CD4-positive, alpha-beta T cell treated with Interleukin-6 for 4 hours (primary cell): ENCODE measurements at places on chromosomes 16 and 17.

DNA sequence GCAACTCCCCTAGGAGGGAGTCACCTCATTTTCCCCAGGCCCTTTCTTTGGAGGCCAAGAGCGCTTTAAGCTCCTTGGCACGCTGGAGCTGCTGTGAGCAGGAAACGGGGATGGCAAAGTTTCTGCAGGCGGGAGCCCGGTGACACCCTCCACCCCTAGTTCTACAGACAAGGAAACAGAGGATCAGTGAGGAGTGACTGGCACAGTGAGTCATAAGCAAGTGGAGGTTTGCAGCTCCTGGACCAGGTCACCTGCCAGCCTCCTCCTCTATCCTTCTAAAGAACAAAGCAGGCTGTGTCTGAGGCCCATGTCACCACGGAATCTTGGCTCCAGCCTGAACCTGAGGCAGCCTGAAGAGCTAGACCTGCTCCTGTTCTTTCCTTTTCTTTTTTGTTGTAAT, 141.9 kb downstream of the TMEM132E start:
- no peak for DNase-seq

DNA sequence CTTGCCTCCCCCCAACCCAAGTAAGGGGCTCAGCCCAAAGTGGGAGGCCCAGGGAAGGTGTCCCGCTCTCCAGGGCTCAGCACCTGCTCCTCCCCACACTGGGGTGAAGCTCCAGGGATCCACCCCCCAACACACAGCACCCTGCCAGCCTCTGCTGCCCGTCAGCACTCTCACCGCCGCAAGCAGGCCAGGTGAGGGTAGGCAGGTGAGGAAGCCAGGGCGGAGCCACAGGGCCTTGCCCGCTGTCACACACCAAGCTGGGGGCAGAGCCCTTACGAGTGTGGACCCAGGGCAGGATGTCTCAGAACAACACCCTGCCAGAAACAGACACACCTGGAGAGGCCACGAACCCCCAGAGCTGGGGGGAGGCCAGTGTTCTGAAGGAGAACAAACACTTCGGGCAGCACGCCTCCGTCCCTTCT, 19.5 kb downstream of the PLLP start:
- peak; percentile 49 for DNase-seq

DNA sequence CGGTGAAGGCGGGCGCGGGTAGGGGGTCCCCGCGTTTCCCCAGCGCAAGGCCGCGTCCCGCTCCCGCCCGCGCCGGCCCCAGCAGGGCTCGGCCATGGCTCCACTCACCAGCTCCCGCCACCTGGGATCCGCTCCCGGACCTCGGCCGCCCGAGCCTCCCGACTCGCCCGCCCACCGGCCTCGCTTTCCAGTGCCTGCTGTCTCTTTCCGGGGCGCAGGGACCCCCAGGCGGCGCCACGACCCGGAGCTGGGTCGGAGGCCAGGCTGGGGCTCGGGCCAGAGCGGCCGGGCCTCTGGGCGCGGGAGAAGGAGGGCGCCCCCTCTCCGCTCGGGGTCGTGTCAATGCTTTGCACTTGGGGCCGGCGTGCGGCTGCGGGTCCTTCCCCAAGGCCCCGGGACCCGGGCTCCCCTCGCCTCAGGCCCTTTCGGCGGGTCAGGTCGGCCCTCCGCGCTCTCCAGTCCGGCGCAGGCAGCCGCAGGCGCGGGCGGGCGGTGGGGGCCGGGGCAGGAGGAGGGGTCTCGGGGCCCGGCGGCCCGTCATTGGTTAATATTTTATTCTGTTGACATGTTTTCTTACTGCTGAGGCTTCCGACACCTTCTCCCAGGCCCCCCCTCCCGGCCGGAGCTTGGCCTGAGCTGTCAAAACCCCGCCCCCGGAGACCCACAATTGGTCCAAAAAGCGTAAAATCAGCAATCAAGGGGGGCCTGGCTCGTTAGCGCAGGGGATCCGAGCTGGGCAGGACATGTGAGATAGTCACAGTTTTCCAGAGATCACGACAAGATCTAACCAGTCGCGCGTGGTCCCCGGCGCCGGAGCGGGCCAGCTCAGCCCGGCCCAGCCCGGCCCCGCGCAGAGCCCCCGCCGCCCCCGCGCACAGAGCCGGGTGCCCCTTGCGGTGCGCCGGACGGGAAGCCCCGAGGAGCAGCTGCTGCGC, at the start of gene TBX2:
TSS of gene TBX2 (plus strand) at position 713 of the 935 bp plus-strand sequence. CDS start 334 bp downstream, outside the sequence.
- DNase-seq = no peak

GRCh38 chr17:38750312-38751121, 2.0 kb upstream of the PSMB3 start:
- DNase-seq = no peak

DNA sequence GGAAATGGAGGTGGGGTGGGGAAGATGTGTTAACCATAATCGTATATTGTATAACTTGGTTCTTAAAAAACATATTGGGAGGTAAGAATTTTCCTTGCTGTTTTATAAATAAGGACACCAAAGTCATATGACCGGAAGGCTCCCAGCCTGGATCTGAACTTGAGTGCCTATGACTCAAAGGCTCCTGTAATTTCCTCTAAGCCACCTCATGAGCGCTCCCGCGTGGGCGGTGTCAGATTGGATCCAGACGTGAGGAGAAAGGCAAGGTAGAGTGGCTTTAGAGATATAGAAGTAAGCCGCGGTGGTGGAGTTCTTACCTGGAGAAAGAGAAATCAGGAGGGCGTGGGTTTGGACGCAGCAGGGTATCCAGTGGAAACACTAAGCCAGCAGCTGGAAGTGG, 196.2 kb upstream of the NLRP1 start:
- DNase-seq = no peak

- DNase-seq = peak; percentile 47
Measured at GRCh38 chr17:39235555-39236449, 10.1 kb upstream of the STAC2 start.

DNA sequence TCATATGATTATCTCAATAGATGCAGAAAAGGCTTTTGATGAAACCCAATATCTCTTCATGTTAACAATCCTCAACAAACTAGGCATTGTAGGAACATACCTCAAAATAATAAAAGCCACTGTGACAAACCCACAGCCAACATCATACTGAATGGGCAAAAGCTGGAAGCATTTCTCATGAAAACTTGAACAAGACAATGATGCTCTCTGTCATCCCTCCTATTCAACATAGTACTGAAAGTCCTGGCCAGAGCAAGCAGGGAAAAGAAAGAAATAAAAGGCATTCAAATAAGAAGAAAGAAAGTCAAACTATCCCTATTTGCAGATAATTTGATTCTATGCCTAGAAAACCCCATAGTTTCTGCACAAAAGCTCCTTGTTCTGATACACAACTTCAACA, 999.2 kb upstream of the GOT2 start:
- no peak for DNase-seq

- DNase-seq = no peak
Measured at GRCh38 chr16:11047939-11048800, 103.8 kb downstream of the CLEC16A start.

DNA sequence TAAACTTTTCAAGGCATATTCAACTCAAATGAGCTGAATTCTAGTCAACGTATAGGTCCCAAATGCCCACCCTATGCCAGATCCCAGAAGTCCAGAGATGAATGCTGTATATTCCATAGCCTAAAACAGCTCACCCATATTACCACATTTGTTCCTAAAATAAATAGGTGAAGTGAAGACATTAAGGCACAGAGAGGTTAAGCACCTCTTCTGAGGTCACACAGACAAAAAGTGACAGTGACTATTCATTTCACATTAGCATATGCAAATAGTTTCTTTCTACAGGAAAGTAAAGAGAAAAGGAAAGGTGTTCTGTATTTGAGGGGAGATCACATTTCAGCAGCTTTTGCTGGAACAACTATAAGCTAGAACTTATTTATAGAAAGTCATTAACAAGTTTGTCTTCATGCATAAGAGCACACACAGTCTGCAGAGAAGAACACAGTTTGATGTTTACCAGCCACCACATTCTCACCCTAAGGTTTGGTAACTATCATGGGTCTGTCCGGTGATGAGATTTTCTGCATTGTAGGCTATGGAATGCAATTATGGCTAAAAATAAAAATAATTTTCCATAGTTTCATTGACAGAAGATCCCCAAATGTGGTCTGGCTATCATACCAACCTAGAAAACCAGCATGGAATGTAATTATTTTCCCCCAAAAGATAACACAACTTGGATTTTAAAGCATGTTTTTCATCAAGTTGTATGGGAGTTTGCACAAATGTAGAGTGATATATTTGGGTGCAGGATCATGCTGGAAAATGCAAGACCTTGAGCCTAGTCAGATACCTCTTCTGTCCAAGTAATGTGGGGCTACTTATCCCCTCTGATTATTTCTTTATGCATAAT, 402.1 kb downstream of the UTP18 start:
- no peak for DNase-seq

- DNase-seq = no peak
Measured at GRCh38 chr16:76670125-76670857, 393.1 kb downstream of the CNTNAP4 start.

GRCh38 chr16:28192806-28193529, 18.8 kb downstream of the XPO6 start:
- peak; percentile 81 for DNase-seq

GRCh38 chr16:51164574-51164973, 13.5 kb upstream of the SALL1 start:
- DNase-seq = no peak

GRCh38 chr17:62627904-62628633, 599 bp downstream of the MRC2 start:
- peak; percentile 30 for DNase-seq

- DNase-seq = peak; percentile 65
Measured at GRCh38 chr17:4980644-4981216, 6.7 kb downstream of the CAMTA2 start.

- no peak for DNase-seq
Measured at GRCh38 chr17:77383613-77384608, 243.1 kb downstream of the SEC14L1 start.

DNA sequence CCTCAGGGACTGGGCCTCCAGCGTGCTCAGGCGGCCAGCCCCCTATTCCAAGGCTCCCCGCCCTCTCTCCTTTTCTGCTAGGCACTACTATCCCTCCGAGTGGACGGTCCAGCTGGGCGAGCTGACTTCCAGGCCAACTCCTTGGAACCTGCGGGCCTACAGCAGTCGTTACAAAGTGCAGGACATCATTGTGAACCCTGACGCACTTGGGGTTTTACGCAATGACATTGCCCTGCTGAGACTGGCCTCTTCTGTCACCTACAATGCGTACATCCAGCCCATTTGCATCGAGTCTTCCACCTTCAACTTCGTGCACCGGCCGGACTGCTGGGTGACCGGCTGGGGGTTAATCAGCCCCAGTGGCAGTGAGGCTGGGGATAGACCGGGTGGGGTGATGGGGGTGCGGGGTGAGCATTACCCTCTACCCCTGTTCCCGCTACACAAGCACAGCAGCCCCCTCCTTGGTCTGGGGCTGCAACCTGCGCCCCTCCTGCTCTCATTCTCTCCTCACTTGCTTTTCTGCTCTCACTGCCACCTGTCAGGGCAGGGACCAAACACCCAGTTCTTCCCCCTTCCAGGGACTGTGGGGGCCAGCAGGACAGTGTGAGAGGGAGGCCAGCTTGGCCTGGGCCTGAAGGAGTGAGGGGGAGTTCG, 1.1 kb downstream of the PRSS41 start:
- no peak for DNase-seq

DNA sequence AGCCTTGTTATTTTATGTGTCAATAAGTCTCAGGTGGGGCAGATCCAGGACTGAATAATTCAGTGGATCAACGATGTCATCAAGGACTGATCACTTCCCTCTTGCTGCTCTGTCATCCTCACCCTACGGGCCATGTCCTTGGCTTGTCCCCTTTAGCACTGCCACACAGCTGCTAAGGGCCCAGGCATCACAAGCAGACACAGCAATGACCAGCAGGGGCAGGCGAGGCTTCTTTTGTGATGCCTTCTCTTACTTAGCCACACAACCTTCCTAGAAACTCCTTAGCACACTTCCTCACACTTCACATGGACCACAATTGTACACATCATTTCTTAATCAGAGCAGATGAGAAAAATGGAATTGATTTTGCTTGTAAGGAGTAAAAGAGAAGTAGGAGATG, 356.3 kb upstream of the SOX9 start:
- no peak for DNase-seq

DNA sequence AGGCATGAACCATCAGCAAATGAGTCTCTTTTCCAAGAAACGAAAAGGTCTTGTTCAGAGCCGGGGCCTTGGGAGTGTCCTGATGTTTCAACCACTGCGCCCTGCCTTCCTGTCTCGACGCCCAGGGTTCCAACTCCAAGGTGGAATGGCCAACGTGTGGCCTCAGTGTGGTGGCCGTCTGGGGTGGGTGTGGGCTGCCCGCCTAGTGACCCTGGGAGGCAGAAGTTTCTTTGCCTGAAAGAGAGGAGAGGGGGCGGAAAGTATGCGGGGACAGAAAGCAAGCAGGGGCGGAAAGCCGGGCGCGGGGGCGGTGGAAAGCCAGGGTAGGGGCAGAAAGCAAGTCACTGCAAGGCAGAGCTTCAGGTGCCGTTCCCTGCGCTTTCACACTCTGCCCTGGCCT, 4.1 kb downstream of the MSRB1 start:
- no peak for DNase-seq

- no peak for DNase-seq
Measured at GRCh38 chr16:57862698-57863433, 60.6 kb upstream of the KIFC3 start.

DNA sequence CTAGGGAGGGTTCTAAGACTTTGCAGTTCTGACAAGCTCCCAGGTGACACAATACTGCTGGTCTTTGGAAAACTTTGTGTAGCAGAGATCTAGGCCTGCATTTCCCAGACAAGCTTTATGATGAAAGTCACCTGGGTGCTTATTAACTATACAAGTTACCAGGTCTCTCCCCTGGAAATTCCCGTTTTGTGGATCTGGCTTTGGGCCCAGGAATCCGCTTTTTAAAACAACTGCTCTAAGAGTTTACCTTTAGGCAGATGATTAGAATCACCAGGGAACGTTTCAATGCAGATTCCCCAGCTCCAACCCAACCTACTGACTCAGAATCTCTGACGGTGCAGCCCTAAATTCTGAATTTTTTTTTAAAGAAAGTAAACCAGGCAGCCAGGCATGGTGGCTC, 36.3 kb downstream of the MYH3 start:
- DNase-seq = no peak

- no peak for DNase-seq
Measured at GRCh38 chr16:72552654-72553053, 380.7 kb upstream of the PMFBP1 start.

DNA sequence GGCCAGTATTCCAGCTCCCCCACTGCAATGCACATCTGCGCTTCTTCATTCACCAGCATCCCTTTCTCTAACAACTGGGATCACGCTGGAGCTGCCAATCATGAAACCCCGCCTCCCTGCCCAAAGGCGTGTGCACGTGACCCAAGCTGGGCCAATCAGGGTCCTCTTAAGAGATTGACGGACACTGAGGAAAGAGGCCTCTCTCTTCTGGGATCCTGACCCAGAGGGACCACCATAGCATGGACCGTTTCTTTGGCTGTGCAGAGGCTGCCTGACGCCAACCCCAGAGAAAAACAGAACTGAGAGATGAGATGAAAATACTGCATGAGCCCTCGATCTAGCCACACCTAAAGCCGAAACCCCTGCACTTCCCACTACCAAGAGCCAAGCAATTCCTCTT, 32.0 kb downstream of the COTL1 start:
- DNase-seq = no peak
